ENCODE measurements at places on chromosomes 11 and 22.

- no peak for DNase-seq
These were observed 63.3 kb downstream of the DGCR2 start for GRCh38 chr22:19058713-19059451.

- no peak for DNase-seq
These were observed 63.0 kb downstream of the PTPRJ start for GRCh38 chr11:48043111-48043990.

DNA sequence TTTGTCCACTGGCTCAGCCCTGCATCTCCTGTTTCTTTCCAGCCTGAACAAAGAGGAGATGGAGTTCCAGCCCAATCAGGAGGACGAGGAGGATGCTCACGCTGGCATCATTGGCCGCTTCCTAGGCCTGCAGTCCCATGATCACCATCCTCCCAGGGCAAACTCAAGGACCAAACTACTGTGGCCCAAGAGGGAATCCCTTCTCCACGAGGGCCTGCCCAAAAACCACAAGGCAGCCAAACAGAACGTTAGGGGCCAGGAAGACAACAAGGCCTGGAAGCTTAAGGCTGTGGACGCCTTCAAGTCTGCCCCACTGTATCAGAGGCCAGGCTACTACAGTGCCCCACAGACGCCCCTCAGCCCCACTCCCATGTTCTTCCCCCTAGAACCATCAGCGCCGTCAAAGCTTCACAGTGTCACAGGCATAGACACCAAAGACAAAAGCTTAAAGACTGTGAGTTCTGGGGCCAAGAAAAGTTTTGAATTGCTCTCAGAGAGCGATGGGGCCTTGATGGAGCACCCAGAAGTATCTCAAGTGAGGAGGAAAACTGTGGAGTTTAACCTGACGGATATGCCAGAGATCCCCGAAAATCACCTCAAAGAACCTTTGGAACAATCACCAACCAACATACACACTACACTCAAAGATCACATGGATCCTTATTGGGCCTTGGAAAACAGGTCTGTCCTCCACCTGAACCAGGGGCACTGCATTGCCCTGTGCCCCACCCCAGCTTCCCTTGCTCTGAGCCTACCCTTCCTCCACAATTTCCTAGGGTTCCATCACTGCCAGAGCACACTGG, 5.0 kb downstream of the FTH1 start:
- no peak for DNase-seq

DNA sequence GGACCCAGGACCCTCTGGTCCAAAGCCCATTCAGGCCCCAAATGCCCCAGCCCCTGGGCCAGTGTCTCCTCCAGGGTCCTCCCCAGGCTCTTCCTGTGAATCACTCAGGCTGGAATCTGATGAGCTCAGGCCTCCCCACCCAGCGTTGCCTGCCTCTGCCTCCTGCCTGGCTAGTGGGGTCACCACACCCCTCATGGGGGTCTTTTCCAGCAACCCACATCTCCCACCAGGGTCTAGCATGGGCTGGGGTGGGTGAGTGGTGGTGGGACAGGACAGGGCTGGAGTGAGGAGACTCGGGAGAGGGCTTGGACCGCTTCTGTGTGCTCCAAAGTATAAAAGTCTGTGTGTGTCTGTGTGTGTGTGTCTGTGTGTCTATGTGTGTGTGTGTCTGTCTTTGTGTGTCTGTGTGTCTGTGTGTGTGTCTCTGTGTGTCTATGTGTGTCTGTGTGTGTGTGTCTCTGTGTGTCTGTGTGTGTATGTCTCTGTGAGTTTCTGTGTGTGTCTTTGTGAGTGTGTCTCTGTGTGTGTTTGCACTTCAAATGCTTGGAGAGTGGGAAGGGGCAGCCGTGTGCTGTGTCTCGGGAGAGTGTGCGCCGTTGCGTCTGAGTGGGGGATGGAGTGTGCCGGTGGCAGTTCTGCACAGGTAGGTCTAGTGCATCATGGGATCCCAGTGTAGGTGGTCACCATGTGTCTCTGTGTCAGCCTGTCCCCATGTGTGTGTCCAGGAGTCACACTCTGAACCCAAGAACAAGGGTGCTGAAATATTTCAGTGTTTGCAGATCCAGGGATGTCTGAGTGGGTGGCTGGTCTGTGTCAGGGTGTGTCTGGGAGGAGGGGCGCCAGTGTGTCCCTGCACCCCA, 8.8 kb downstream of the RIN1 start:
- DNase-seq, result no peak

- no peak for DNase-seq
These were observed 6.9 kb upstream of the TIMP3 start for GRCh38 chr22:32794449-32795213.

DNA sequence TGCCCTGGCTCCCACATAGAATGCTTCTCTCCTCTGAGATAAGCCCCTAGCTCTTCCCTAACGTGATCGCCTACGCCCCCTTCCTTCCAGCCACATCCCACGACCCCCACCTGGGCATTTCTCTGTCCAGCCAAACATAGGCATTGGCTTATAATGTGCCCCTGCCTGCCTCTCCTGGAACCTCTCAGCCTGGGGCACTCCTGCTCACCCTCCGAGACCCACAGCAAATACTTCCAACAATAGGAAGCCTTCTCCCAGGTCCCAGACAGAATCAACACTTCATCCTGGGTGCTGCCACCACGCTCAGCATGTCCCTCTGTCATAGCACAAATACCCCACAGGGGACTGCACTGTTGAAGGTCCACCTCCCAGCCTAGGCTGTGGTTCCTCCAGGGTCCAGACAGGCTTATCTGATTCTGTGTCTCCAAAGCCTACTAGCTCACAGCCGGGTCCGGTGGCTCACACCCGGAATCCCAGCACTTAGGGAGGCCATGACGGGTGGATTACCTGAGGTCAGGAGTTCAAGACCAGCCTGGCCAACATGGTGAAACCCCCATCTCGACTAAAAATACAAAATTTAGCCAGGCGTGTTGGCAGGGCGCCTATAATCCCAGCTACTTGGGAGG, 24.2 kb upstream of the TMPRSS4 start:
- DNase-seq, result no peak

Data from stimulated activated CD8-positive, alpha-beta memory T cell treated with anti-CD3 and anti-CD28 coated beads, Interleukin-7, amount 100 ng/mL, for 1 hour (primary cell).